ENCODE measurements at places on chromosomes 12 and 14. TPM values are rescaled to one million over a fixed set of nuclear protein-coding genes. Genes with fewer than 3 reads are reported as not detected.
A peak's percentile ranks its signal among the peaks of the same experiment; 100 is the strongest.

DNA sequence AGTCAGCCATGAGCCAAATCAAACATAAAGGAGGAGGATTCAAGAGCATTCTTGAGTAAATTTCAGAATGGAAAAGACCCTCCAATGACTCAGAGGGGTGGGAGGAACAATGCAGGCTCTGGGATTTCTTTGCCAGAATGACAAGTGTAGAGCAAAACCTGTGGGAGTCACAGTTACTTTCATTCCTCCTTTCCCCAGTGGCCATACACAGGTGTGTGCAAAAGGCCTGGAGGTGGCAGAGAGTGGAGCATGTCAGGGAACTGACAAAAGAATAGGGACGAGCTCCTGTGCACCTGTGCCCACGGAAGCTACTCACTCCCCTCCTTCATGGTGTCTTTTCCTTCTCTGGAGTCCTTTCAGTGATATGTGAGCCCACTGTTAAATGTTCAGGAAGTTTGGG lies 9.4 kb upstream of the CIPC start:
- no peak for DNase-seq

DNA sequence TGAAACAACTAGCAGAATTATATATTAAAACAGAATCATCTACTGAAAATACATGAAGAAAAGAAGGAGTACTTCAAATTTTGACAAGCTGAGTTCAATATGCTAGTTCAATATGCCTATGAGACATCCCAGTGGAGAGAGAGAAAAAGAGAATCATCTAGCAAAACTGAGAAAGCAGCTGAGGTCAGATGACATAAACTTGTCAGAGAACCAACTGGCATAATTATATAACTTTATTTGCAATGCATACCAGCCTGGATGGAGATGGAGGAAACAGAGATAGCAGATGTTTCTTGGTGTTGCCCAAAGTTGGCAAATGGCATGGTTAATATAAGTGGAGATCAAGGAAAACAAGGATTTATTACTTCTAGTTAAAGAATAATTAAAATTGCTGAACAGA lies 148.7 kb upstream of the PDZRN4 start:
- no peak for DNase-seq

DNA sequence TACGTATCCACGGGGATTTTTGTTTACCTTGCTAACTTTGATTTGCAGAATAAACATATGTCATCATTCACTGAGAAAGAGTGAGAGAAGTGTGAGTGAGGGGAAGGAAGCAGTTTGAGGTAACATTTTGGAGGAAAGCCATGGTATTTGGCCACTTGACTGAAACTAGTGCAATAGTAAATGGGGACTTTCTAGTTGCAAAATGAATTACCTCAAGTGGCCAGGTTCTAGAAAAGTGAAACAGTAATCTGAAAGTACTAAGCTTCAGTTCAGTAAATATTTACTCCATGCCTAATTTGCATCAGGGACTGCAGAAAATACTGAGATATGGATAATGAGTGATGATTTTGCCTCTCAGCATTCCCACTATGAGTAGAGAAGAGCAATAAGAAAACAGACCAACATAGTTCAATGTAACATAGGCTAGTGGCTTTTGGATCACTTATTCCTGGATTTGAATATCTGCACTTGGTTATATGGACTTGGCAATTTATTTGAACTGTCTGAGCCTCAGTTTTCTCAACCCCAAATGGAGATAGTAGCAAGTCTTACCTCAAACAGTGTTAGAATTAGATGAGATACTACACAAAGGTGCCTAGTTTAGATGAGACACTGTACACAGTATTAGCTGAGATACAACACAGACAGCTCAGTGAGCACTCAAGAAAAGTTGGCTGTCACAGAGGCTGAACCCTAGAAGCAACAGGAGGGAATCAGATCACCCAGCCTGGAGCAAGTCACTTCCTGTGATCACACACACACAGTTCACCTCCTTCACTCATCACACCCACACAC lies 439.1 kb downstream of the NPAS3 start:
- no peak for DNase-seq

DNA sequence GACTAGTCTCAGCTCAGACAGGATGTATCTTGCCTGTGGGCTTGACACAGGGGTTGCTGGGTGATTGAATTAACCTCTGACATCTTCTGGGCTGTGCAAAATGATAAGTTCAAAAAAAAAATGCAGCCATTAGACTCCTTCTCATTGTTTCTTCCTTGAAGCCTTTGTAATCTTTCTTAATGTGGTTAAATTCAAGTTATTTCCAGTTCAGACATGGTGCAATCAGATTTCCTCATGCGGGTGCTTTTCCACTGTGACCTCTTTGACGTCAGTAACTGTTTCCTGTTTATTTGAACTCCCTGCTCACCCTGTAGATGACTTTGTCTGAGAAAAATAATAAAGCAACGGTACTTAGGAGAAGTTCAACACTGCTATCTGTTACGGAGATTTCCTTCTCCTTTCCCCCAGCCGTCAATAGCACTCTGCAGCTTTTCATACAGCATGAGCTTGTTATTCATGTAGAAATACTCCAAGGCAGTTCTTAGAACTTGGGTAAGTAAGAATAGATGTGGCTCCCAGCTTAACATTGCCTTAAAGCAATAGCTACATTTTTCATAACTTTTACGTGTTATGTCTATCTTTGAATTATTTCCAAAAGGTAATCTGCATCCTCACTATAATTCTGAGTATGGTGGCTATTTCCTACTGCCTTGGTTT lies 155.5 kb downstream of the PRKCH start:
- DNase-seq = peak; percentile 98

Gene ESPL1
- total RNA-seq = 4.8 TPM

DNA sequence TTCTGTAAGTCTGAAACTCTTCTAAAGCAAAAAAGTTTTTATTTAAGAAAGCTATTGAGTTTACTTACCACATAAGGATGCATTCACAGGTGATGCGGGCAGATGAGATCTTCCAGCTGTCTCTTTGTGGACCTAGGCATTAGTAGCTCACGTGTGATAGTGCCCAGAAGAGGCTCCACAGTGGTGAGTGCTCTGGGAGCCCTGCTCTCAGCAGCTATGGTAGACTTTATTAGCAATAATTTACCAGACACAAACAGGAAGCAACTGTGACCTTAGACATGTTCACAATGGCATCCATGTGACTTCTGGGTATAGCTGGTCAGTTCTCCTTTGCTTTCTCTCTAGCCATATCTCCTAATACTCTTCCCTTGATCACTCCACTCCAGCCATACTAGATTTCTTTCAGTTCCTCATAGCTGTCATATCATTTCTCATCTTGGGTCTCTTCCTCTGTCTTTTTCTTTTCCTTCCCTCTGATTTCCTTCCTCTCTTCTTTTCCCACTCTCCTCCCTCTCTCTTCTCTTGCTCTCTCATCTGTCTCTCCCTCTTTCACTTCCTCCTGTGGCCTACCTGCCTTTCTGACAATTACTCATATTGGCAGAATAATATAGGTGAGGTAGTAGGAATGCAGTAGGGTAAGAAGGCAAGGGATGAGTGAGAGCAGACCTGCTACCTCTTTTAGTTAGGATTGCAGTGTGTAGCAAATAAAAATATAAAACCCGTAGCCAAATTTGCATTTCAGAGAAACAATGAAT lies 75.2 kb upstream of the SCAF11 start:
- DNase-seq = no peak

- no peak for DNase-seq
Measured at GRCh38 chr12:96473394-96474093, 15.8 kb upstream of the CFAP54 start.

DNA sequence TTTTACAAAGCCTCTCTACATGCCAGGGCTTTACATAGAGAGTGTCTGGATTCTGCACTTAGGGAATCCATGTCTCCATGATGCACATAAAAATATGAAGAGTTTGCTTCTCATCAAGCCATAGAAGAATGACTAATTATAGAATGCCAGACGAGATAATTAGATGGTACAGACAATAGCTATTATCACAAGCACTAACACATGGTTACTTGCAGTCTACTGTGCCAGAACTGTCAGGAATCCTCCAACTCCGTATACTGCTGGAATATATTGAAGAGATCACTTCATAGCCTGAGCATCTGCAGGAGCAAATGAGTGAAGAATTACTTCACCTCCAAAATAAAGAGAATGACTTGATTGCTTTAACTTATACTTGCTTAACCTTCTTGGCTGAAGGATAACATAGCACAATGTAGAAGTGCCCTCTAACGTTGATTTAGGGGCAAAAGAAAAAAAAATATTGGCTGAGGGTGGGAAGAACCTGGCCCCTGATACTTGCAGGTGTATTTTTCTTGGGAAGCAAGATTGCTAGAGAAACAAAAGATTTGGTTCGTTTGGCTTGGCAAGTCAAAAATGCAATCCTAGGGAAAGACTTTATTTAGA lies 272.8 kb upstream of the FAR2 start:
- no peak for DNase-seq

- no peak for DNase-seq
Measured at GRCh38 chr14:105468621-105469241, 5.9 kb upstream of the CRIP2 start.

GRCh38 chr12:60196366-60196765 lies 600.5 kb downstream of the SLC16A7 start:
- DNase-seq = no peak

Gene HVCN1
- 6.1 TPM for total RNA-seq

GRCh38 chr14:92373336-92373735 lies 50.4 kb downstream of the SLC24A4 start:
- DNase-seq = no peak

Gene NDUFA12
- total RNA-seq = 125 TPM

- peak; percentile 2 for DNase-seq
Measured at GRCh38 chr12:24200010-24200409, 250.5 kb upstream of the SOX5 start.

- no peak for DNase-seq
Measured at GRCh38 chr12:65022421-65022820, 98.7 kb downstream of the WIF1 start.

Gene PGF
- total RNA-seq = 252 TPM

GRCh38 chr14:99672506-99673304 lies 11.4 kb upstream of the CYP46A1 start:
- no peak for DNase-seq

Gene CRACR2A
- 8.8 TPM for total RNA-seq

DNA sequence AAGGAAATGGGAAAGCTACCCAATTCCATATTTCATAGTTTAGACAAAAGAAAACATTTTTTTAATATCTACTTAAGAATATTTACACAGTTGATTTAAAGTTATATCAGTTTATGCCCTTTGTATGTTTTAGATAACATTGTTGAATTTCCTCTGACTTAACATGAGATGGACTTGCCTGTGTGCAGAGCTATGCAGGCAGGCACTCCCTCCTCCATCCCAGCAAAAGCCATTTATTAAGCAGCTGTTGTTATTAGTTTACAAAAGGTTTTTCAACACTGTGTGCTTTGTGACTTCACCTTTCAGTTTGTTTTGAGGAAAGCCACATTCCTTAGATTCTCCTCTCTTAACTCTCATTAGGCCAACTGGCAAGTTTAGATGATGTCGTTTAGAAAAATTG lies 337.5 kb upstream of the PDE3A start:
- DNase-seq = peak; percentile 52

Gene WSCD2
- total RNA-seq = not detected

Gene OAS1
- 30.7 TPM for total RNA-seq

Gene PPM1H
- 2.3 TPM for total RNA-seq

DNA sequence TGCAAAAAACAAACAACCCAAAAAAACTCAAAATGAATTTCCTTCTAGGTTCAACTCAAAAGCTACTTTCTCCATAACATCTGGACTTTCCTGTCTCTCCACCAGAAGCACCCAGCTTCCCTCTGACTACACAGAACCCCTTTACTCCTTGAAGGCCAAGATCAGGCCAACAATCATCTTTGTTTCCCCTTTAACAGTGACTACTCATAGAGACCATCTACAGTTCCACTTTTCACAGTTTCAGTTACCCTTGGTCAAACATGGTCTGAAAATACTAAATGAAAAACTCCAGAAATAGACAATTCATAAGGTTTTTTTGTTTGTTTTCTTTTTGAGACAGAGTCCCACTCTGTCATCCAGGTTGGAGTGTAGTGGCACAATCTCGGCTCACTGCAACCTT lies 11.8 kb downstream of the GCH1 start:
- no peak for DNase-seq

Measured in dermis blood vessel endothelial cell (primary cell).